ENCODE measurements at places on chromosomes 3 and 15. TPM values are rescaled to one million over a fixed set of nuclear protein-coding genes. Genes with fewer than 3 reads are reported as not detected.

DNA sequence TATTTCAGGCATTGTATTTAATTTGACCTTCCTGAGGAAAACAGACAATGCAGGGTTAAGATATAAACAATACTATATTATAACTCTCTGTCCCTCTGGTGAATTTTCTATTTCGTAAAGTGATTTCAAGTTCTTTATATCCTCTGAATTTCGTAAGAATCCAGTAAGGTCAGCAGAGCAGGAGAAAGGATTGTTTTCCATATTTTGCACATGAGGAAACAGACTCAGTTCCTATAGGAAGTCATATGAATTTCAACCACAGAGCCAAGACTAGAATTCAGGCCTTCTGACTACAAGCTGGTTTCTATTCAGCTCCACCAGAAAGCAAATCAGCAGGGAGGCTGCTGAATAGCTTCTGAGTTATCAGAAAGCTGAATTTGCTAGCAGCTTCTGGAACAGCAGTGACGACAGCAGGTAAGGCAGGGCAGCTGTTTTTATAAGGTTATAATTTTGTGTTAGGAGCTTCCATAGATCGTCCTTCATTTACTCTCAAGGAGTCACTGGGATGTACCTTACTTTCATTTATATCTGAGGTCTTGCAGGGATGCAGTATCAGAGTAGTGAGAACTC, 11.1 kb upstream of the PLAAT1 start:
- no peaks in the 10 kb centered on the region for H3K36me3 ChIP-seq
- H3K4me1 ChIP-seq = no peaks in the 10 kb centered on the region
- H3K27ac ChIP-seq = no peak overlapping the region

GRCh38 chr3:130849091-130849552, 44.8 kb upstream of the ATP2C1 start:
- DNase-seq = no peak
- no peak overlapping the region for H3K4me3 ChIP-seq
- H3K36me3 ChIP-seq = no peaks in the 10 kb centered on the region
- H3K27me3 ChIP-seq = no peaks in the 10 kb centered on the region

DNA sequence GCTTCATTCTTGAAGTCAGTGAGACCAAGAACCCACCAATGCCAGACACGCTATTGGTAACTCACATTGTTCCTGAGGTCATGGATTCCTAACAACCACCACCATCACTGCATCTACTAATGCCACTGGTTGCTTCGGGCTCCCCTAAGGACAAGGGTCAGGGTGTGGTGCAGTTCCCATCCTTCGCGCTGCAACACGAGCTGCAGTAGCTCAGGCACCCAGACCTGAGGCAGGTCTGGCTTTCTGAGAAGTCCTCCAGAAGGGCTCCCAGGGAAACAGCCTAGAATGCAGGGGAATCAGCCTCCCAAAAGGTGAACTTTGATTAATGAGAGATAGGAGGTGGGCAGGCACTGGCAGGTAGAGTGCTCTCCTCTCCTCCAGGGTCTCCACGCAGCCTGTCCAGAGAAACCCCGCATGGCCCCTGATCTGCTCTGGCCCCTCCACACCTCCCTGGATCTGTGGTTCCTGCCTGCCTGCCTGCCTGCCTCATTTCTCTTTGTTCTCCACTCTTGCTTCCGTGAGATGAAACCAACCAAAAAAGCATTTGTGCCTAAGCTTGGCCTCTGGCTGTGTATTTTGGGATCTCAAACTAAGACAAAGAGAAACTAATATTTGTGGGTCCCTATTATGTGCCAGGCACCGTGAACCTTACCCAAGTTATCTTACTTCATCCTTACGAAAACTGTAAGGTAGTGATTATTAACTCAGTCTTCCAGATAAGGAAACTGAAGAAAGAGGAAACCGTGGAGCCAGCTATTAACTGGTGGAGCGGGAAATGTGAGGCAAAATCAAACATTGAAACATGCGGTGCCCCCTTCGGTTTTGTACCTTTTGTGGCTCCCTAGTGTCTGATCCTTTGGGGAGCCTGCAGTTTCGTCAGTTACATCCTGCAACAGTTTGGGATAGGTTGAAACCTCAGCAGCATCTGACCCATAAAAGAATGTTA, 43.9 kb upstream of the USP3 start:
- H3K36me3 ChIP-seq = no peaks in the 10 kb centered on the region
- no peaks in the 10 kb centered on the region for H3K27me3 ChIP-seq
- peak; percentile 61 for DNase-seq

DNA sequence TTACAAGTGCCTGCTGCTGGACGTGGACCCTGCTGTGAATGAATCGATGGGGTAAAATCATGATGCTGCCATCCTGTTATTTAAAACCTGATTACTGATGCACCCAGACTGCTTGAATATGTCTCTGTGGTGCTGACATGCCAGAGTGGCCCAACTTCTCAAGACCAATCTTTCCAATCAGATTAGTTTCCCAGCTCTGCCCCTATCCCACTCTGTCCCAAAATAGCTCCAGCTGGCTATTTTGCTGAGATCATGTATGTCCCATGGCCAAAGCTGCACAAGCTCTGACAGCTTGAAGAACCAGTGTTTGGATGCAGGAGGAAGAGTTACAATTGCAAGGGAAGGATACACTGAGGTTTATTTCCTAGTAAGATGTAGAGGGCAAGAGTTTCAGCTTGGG, 153.6 kb downstream of the TMEM108 start:
- peaks cover 15% of the 10 kb centered on the region for H3K4me1 ChIP-seq
- peak overlapping the region; percentile 63 for H3K27ac ChIP-seq
- H3K36me3 ChIP-seq = no peaks in the 10 kb centered on the region
- no peak for DNase-seq

- peak overlapping the region; percentile 91 for H3K27ac ChIP-seq
- H3K4me3 ChIP-seq = peak overlapping the region; percentile 98
- H3K36me3 ChIP-seq = no peaks in the 10 kb centered on the region
- no peaks in the 10 kb centered on the region for H3K27me3 ChIP-seq
- H3K4me1 ChIP-seq = no peaks in the 10 kb centered on the region
- no peak for DNase-seq
Measured at GRCh38 chr15:49045751-49046219, 461 bp downstream of the SECISBP2L start.

GRCh38 chr15:86028961-86029360, 50.7 kb upstream of the AGBL1 start:
- DNase-seq = no peak
- H3K4me3 ChIP-seq = no peak overlapping the region
- no peak overlapping the region for H3K27ac ChIP-seq
- H3K36me3 ChIP-seq = no peaks in the 10 kb centered on the region
- H3K4me1 ChIP-seq = no peaks in the 10 kb centered on the region
- H3K27me3 ChIP-seq = no peaks in the 10 kb centered on the region

DNA sequence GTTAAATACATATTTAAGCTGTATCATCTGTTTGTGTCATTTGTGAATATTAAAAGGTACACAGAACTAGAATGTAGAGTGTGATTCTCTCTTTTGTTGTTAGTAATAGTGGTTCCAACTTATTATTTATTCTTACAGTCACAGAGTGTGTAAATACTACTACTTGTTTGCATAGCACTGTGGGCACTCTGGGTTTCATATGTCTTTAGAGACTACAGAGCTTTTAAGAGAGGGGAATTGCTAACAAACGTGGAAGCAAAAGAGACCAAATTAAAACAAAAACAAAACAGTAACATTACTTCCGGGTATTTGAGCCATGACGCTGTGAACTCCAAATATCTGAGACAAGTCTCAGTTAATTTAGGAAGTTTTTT, 828.0 kb upstream of the DPPA4 start:
- H3K36me3 ChIP-seq = no peaks in the 10 kb centered on the region
- no peaks in the 10 kb centered on the region for H3K27me3 ChIP-seq
- DNase-seq = no peak
- no peak overlapping the region for H3K27ac ChIP-seq

DNA sequence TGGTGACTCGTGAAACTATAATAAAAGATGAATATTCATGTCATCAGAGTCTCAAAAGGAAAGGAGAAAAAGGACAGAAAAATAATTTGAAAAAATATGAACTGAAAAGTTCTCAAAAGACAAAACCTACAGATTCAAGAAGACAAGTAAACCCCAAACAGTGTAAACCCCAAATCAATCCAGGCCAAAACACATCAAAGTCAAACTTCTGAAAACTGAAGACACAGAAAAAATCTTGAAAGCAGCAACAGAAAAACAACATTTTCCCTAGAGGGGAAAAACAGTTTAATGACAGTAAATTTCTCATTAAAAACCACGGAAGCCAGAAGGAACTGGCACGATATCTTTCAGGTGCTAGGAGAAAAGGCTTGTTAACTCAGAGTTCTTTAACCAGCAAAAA, 143.8 kb downstream of the PEAK1 start:
- no peaks in the 10 kb centered on the region for H3K4me1 ChIP-seq
- no peaks in the 10 kb centered on the region for H3K27me3 ChIP-seq
- H3K36me3 ChIP-seq = no peaks in the 10 kb centered on the region
- H3K4me3 ChIP-seq = no peak overlapping the region
- no peak overlapping the region for H3K27ac ChIP-seq

DNA sequence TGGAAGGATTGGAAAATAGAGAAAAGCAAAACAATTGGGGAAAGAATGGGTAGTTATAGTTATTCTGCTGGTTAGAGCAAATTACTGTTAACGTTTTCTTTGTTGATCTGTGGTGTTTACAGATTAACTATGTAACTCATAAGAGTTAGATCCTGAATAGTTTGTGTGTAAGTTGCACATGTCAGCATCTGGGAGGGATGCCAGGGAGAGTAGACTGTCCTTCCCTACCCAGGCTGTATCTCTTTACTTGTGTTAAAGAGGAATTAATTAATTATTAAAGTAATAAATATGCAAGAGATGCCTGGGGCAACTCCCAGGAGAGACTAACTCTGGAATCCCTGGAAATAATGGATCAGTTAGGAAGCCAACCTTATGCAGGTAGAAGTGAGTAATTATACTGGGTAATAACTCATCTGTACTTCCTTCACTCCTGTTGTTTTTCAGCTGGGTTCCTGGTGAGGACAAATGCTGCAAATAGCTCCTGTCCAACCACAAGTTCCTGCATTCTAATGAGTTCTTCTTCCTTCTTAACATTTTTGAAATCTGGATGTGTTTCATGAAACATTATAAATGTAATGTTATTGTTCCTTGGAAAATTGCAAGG, 18.9 kb downstream of the GHRL start:
- H3K4me3 ChIP-seq = no peak overlapping the region
- no peak overlapping the region for H3K27ac ChIP-seq
- H3K36me3 ChIP-seq = peaks cover 3% of the 10 kb centered on the region
- H3K4me1 ChIP-seq = no peaks in the 10 kb centered on the region

GRCh38 chr3:47324278-47324865, 41.6 kb downstream of the KLHL18 start:
- peaks cover 9% of the 10 kb centered on the region for H3K4me1 ChIP-seq
- H3K27me3 ChIP-seq = no peaks in the 10 kb centered on the region

- no peak overlapping the region for H3K27ac ChIP-seq
- no peak overlapping the region for H3K4me3 ChIP-seq
- H3K36me3 ChIP-seq = no peaks in the 10 kb centered on the region
- H3K4me1 ChIP-seq = no peaks in the 10 kb centered on the region
- no peaks in the 10 kb centered on the region for H3K27me3 ChIP-seq
- no peak for DNase-seq
Measured at GRCh38 chr15:79674124-79674465, 222.7 kb downstream of the MTHFS start.

DNA sequence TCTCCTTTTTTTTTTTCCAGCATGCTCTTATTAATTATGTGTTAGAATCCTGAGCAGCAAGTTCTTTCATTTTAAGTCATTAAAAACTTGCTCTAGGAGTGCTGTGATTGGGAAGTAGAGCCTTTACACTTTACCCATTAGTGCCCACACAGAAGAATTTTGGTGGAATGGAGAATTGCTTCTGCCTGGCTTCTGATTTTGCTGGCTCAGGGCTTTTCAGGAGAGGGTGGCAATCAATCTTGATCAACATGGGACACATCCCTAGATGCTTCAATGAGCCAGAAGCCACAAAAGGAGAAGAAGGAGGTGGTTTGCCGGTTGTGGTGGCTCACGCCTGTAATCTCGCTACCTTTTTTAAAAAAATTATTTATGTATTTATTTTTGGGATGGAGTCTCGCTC, 39.4 kb downstream of the RPL22L1 start:
- H3K36me3 ChIP-seq = no peaks in the 10 kb centered on the region
- no peak overlapping the region for H3K27ac ChIP-seq
- H3K27me3 ChIP-seq = no peaks in the 10 kb centered on the region
- no peak for DNase-seq
- no peaks in the 10 kb centered on the region for H3K4me1 ChIP-seq

GRCh38 chr3:101391413-101391950, 71.1 kb upstream of the IMPG2 start:
- H3K27me3 ChIP-seq = no peaks in the 10 kb centered on the region
- H3K4me1 ChIP-seq = no peaks in the 10 kb centered on the region
- no peak overlapping the region for H3K4me3 ChIP-seq
- no peaks in the 10 kb centered on the region for H3K36me3 ChIP-seq

DNA sequence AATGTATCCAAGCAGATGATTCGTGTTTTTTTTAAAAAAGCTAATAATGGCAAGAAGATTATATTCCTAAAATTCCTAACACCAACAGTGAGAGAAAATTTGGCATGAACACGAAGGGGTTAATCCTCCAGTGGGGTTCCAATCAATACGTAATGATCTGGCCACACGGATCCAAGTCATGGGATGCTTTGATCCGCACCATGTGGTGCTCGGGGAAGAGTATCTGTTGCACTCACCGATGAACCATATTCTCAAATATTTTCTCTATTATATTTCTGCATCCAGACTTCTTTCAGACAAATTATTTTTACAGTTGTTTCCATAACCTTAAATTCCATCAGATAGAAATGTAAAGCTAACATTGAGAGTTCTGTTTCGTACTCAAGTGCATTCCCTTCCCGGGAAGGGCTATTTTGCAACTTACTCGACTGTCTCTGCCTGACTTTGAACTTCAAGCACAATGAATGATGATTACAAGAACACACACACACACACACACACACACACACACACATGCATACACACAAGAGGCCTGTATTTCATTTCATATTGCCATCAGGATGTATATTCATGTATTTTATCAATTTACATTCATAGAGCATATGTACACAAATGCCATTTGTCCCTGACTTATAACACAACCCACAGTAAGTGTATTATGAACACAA, 567.2 kb downstream of the FOXP1 start:
- H3K4me3 ChIP-seq = no peak overlapping the region
- H3K4me1 ChIP-seq = no peaks in the 10 kb centered on the region
- H3K27ac ChIP-seq = no peak overlapping the region
- H3K36me3 ChIP-seq = 0 out of 2 replicates have a peak, but pooled peaks cover 1% of the 10 kb centered on the region
- no peaks in the 10 kb centered on the region for H3K27me3 ChIP-seq

- H3K4me1 ChIP-seq = peaks cover 5% of the 10 kb centered on the region
- no peak overlapping the region for H3K27ac ChIP-seq
- H3K4me3 ChIP-seq = no peak overlapping the region
- no peaks in the 10 kb centered on the region for H3K27me3 ChIP-seq
- no peaks in the 10 kb centered on the region for H3K36me3 ChIP-seq
- no peak for DNase-seq
Measured at GRCh38 chr3:188789251-188789650, 382.5 kb upstream of the TPRG1 start.

The CELF6 gene
- not detected for total RNA-seq

The SSUH2 gene
- total RNA-seq = 7.6 TPM

The AQP9 gene
- not detected for total RNA-seq

The STRA6 gene
- total RNA-seq = 2.1 TPM

The NSMCE3 gene
- total RNA-seq = 7.0 TPM

The ROPN1B gene
- total RNA-seq = not detected

The SCAMP5 gene
- total RNA-seq = 9.2 TPM

The ARPP21 gene
- not detected for total RNA-seq

The HESX1 gene
- 1.5 TPM for total RNA-seq

Data from Caco-2 (cell line).